Karpas-422 (cell line): ENCODE measurements at places on chromosomes 6 and 20. TPM values are rescaled to one million over a fixed set of nuclear protein-coding genes. Genes with fewer than 3 reads are reported as not detected.

ZKSCAN3 gene
- 4.5 and 5.1 TPM in 2 replicates for total RNA-seq

GRCh38 chr6:91276315-91276714 is 689.4 kb upstream of the MAP3K7 start:
- peak; percentile 56 for DNase-seq

- no peak for DNase-seq
Observed at GRCh38 chr20:62370115-62370806, 3.1 kb upstream of the LAMA5 start.

GRCh38 chr20:59485576-59486454 is 118.5 kb upstream of the PHACTR3 start:
- DNase-seq, result no peak

DNA sequence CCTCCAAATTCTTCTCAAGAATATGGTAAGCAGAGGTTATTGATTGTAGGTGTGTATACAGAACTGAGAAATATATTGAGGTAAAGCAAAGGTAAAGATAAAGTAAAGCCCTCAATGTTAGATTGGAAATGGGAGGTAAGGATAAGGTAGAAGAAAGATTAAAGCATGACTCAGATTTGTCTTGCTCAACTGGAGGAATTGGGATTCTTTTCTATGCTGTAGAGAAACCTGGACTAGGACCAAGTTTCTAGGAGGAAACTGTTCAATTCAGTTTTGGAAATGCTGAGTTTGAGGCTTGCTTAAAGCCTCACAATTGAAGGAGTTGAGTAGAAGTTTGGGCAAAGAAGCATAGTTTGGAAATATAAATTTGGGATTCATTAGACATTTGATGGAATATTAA is 634.0 kb upstream of the PTCHD4 start:
- DNase-seq, result no peak
